ENCODE measurements at places on chromosomes 6 and 20.

DNA sequence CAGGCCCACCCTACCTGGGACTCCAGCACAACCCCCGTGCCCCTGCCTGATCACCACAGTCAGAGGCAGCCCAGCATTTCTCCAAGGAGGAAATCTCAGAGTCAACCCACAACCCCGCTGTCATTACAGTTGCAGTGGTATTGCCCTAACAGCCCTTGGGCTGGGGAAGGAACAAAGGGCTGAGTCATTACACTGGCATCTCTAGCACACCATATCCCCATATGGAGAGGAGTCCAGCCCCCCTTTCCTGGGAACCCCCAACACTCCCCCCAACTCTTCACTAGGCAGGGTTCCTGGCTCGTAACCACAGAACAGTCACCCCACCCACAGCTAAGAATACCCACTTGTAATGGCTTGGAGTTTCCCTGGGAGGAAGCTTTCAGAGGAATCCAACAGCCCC lies 149.4 kb upstream of the OGFRL1 start:
- DNase-seq, result no peak

DNA sequence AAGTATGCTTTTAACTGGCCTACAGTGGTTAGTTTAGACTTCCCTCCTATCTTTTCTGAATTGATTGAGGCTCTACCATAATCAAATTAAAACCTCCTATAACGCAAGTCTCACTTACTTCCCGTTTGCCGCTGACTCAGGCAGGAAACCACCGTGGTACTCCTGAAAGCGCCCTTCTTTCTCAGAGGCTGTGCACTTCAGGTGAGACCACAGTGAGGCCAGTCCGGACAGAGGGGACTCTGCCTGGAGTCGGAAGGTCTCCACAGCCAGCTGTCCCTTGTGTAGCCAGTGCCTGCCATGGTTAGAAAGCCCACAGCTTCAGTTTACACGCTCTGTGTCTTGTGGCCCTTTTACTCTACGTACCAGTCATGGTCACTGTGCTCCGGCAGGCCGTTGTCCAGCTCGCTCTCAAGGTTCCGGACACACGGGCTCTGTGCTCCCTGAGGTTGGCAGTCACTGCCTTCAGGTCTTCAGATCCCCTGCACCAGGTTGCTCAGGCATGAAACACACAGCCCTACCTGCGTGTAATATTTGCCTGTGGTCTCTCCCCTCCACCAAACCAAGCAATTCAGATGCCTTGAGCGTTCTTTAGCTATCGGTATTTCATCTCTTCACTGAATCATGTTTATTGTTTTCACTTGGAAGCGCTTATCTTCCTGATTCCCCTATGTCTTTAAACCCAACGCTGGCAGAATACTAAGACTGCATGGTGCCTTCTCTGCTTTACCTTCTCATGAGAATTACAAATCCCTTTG lies 178.8 kb downstream of the SMOC2 start:
- peak; percentile 39 for DNase-seq

DNA sequence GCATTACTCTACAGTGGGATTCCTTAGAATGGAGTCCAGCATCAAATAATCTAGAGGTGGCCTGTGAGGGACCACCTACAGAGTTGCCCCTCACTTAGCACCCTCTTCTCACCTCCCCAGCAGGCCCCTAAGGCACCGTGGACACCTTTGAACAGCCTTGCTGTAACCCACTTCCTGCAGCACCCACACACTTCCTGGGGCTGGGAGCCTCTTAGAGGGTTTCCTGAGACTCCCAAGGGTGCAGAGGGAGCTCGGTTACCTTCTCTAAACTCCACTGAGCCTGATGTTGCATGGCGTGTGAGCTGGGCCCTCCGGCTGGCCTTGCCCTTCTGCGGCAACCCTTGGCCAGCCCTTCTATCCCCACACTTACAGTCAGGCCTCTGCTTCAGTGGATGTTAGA lies 7.3 kb upstream of the SIRPG start:
- DNase-seq, result peak; percentile 84

GRCh38 chr6:89500611-89501010 lies 67.7 kb downstream of the ANKRD6 start:
- DNase-seq, result no peak

DNA sequence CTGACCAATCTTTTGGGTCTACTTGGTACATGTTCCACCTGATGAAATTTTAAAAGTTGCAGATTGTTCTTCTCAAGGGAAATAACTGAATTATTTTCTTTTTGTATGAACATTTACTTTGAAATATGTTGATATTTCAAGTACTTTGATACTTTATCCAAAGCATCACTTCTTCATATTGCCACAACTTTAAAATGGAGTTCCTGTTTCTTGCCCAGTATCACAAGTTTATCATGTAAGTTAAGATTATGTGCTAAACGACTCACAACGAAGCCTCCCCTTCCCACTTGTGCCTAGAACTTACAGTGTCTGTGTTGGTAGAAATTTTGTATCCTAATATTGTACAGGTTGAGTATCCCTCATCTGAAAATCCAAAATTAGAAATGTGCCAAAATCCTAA lies 108.4 kb downstream of the ARID1B start:
- no peak for DNase-seq

DNA sequence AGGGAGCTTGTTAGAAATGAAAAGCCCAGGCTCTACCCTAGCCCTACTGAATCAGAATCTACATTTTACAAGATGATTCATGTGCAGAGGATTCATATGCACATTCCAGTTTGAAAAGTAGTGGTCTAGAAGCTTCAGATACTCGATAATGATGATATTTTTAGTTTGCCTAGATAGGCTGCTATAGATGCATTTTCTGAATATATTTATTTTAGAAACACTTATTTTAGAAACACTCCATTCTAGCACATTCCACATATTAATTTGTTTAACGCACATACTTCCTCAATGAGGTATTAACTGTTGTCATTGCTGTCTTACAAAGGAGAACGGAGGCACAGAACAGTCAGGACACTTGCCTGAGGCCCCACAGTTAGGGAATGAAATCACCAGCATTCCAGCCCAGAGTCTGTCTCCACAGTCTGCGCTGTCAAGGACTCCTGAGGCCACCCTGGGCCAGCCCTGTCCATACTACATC lies 64.4 kb downstream of the SNAP25 start:
- no peak for DNase-seq

DNA sequence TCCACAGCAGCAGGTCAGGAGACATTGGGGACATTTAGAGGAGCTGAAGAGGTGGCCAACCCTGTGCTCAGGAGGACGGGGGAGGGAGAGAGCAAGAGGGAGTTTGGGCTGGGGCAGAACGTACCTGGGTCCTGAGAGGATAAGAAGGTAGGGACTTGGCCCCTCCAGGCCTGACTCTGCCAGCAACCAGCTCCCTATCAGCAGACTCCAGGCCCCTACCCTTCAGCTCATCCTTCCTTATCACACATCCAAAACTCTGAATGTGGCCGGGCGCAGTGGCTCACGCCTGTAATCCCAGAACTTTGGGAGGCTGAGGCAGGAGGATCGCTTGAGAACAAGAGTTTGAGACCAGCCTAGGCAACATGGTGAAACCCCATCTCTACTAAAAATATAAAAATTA lies 5.0 kb downstream of the STMN3 start:
- no peak for DNase-seq

DNA sequence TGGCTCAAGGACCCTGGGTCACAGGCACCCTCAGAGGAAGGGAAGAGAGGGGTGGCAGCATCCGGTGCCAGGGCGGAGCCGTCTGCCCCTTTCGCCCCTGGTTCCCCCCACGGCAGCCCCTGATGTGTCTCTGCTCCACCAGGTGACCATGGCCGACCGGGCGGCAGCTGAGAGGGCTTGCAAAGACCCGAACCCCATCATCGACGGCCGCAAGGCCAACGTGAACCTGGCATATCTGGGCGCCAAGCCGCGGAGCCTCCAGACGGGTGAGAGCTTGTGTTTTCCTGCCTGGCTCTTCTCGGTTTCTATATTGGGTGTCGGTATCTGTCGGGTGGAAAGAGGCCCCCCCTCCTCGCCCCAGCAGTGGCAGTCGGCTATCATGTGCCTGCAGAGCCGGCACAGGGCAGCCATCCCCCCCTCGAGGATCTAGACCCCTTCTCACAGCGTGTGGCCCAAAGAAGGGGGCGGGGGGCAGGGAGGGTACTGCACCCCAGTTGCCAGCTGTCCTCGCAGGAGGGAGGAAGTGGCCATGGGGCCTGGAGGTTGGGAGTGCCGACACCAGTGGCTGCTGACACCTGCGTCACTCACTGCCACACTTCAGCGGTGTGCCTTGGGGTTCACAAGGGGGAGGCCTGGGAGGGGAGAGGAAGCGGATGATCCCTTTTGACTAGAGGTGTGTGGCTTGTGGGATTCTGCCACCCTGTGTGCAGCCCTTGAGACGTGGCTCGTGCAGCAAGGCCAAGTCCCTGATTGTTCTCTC lies 1.5 kb downstream of the RBM38 start:
- DNase-seq, result peak; percentile 90

DNA sequence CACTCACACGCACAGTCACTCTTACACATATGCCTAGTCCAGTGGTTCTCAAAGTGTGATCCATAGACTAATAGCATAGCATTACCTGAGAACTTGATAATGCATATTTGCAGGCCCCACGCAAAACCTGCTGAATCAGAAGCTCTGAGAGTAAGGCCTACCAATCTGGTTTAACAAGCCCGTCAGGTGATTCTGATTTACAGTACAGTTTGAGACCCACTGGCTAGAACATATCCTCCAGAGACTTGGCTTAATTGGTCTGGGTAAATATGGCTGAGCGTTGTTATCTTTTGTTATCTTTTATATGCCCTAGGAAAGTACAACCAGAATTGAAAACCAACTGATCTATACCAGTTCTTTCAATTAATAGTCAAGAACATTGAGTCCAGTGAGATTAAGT lies 9.6 kb downstream of the TSPYL4 start:
- no peak for DNase-seq

DNA sequence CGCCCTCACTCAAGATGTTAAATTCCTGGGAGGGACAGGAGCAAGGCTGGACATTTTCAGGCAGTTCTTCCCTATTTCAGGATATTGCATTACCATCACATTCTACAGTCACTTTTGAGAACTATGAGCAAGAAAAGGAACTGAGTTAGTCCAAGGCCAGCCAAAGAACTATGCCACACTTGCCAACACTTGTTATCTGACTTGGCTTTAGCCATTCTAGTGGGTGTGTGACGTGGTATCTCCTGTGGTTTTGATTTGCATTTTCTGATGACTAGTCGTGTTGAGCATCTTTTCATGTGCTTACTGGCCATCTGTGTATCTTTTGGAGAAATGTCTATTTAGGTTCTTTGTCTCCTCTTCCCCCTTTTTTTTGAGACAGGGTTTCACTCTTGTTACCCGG lies 12.0 kb downstream of the XRN2 start:
- peak; percentile 59 for DNase-seq

- DNase-seq, result no peak
Observed at GRCh38 chr20:58238490-58238889, 10.0 kb upstream of the ANKRD60 start.
